ENCODE measurements at places on chromosomes 5 and 9.

DNA sequence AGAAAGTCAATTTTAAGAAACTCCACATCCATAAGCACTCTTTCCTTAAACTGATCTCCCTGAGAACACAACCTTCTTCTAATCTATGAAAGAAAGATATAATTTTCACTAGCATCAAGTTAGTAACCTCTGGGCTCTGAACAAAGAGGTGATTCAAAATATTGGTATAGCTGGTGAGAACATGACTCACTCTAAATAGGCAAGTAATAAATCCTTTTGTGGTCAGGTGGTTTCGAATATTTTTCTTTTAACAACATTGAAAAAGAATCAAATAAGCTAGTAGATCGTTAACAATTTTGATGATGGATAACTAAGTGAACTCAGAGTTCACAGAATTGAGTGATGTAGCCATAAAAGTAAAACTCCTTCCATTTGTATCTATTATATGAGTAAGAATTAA, 150.6 kb upstream of the IQGAP2 start:
- DNase-seq: no peak

GRCh38 chr9:129972816-129973215, 70.2 kb downstream of the FNBP1 start:
- DNase-seq: no peak

GRCh38 chr9:79240774-79241173, 331.0 kb upstream of the TLE4 start:
- DNase-seq: no peak

- no peak for DNase-seq
These were observed 1090.5 kb upstream of the SEMA6A start for GRCh38 chr5:117665121-117665520.

GRCh38 chr9:105114318-105114717, 130.1 kb upstream of the SLC44A1 start:
- no peak for DNase-seq

GRCh38 chr9:107704774-107705173, 215.2 kb upstream of the KLF4 start:
- DNase-seq: no peak

Measured in activated CD8-positive, alpha-beta memory T cell treated with anti-CD3 and anti-CD28 coated beads for 1 hour (primary cell).